ENCODE measurements at places on chromosomes 4 and X.

GRCh38 chrX:7926501-7926900, 712 bp downstream of the PNPLA4 start:
- no peak for DNase-seq

GRCh38 chr4:170198747-170199146, 109.0 kb upstream of the AADAT start:
- no peak for DNase-seq

DNA sequence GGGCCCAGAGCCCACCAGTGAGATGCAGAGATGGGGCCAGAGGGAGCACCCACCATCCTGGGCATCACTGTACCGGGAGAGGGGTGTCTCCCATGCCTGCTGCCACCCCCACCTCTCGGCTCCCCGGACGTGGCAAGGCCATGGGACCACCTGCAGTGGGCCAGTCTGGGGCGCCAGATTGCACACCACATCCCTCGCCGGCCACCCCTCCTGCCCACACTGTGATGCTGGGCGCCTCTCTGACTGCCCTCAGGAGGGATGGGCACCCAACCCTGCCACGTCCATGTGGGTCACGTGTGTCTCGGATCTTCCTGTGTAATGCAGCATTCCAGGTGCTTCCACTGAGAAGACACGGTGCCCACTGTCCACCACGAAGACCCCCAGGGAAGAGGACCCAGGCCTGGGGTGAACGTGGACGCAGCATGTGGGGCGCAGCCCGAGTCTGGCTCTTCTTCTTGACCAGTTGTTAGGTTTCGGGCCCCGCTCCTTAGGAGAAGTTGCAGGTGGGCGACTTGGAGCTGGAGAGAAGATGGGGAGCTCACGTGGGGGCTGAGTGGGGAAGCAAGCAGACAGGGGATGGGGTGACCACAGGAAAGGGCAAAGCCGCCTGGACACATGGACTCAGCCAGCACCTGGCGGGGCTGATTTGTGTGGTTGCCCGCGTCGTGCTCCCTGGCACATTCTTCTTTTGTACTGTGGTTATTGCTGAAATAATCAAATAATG, 47.7 kb downstream of the ZFYVE28 start:
- DNase-seq = no peak

DNA sequence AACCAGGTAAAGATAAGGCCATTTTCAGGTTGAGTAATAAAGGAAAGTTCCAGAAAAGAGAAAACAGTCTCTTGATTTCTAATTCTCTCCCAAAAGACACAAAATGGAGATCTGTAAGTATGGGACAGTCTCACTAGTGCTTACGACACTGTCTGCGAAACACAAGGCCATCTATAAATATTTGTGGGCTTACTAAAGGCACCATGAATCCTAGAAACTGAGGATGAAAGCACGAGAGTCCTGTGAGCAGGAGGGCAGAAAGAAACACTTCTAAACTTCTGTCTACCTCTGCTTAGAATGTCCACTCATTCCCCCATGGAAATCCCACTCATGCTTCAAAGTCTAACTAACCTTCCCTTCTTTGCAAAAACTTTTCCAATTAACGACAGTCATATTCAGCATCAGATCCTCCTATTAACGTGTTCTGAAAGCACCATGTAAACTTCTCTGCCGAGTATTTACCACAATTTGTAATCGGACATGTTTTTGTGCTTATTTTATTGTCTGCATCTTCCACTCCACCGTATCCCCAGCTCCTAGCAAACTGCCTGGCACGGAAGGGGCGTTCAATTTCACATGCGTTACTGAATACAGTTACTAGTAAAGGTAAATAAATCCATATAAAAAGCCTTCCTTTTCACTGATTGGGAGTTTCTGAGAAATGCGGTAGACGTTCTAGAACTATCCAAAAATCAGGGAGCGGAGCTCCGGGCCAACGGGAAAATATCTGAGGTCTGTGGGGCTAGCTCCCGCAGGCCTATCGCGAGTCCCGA, 665 bp downstream of the PSMD10 start:
- no peak for DNase-seq

GRCh38 chrX:136318895-136319597, 18.3 kb downstream of the ADGRG4 start:
- DNase-seq = no peak

GRCh38 chr4:123631786-123632692, 235.4 kb downstream of the SPRY1 start:
- no peak for DNase-seq

GRCh38 chr4:105092356-105092755, 54.3 kb upstream of the TET2 start:
- no peak for DNase-seq

GRCh38 chr4:54217642-54218495, 11.2 kb upstream of the PDGFRA start:
- DNase-seq = peak; percentile 54

DNA sequence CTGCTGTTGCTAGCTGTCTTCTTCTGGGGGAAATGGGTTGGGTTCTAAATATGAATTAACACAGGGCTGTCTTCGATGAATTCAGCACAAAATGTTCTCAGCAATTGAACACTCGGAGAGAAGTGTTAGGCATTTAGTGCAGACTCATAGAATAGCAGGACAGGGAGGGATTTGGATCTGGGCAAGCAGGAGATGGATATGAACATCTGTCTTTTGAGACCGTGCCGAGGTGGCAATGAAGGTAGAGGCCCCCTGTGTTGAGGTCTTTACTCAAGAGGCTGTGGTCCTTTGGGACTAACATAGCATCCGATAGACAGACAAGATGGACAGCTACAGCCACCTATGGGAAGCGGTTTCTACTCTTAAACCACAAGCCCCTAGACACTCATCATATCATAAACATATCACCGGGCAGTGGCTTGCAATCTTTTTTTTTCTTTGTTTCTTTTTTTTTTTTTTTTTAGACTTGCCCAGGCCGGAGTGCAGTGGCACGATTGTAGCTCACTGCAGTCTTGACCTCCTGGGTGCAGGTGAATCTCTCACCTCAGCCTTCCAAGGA, 6.7 kb downstream of the CD99 start:
- DNase-seq = no peak

DNA sequence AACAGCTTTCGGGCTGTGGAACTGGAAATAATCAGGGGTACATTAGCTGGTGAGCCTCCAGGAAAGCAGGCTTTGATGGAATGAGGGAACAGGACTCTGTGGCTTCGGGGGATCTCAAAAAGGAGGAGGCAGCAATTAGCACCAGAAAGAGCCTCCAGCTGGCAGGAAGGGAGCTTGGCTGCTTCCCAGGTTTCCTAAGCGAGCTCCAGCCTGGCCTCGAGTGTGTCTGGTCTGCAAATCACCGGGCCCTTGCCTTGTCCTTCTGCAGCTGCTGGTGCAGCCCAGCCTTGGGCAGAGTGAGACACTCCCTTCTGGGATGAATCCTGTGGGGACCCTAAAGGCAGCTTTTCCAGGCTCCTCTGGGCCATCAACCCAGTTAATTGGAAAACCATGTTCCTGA, 10.7 kb upstream of the PDHA1 start:
- DNase-seq = no peak

- DNase-seq = no peak
Measured at GRCh38 chr4:64157397-64157796, 251.9 kb downstream of the TECRL start.

DNA sequence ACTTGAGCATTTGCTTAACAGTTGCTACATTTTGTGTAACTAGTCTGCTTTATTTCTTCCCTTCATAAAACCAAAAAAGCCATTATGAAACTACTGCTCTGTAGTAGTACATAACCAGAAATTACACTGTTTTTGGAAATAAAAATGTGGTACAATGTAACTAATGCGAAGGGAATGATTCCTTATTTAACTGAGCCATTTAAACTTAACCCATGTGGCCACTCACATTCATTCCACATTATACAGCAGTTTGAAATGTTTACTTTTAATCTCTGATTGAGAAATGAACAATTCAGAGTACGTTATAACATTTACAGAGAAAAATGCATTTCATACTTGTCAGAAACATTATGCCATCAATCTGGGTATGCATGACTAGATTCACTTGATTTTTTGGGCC, 94.2 kb downstream of the NYX start:
- no peak for DNase-seq

DNA sequence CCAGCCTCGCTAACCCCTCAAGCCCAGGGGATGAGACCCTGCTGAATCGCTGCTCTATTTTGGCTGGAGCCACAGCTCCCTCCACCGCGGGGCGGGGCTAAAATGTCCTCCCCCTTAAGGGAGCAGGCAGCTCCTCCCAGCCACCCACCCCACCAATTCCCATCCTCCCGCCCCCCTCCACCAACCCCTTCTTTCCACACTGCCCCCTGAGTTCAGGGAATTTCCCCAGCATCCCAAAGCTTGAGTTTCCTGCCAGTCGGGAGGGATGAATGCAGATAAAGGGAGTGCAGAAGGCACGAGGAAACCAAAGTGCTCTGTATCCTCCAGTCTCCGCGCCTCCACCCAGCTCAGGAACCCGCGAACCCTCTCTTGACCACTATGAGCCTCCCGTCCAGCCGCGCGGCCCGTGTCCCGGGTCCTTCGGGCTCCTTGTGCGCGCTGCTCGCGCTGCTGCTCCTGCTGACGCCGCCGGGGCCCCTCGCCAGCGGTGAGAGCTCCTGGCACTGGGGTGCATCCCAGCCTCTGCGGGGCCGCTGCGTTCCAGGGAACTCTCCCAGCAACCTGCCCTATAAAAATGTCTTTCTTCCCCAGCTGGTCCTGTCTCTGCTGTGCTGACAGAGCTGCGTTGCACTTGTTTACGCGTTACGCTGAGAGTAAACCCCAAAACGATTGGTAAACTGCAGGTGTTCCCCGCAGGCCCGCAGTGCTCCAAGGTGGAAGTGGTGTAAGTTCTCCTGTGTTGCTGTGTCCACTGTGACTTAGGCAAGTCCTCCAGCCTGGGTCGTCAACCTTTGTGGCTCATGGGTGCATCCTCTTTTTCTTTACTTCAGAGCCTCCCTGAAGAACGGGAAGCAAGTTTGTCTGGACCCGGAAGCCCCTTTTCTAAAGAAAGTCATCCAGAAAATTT, at the start of gene CXCL6:
CXCL6 (plus strand) TSS at position 306 of the 907 bp plus-strand sequence; CDS start at position 379, 73 bp downstream.
- DNase-seq = no peak

GRCh38 chr4:144627663-144628076, 18.3 kb upstream of the HHIP start:
- DNase-seq = no peak

Measured in stimulated activated CD4-positive, alpha-beta T cell treated with anti-CD3 and anti-CD28 coated beads, Interleukin-12 subunit alpha, Interleukin-12 subunit beta, amount 100 ng/mL, for 24 hours (primary cell).